Omental fat pad (tissue), 4 donors: ENCODE measurements at places on chromosomes 6 and 20.

DNA sequence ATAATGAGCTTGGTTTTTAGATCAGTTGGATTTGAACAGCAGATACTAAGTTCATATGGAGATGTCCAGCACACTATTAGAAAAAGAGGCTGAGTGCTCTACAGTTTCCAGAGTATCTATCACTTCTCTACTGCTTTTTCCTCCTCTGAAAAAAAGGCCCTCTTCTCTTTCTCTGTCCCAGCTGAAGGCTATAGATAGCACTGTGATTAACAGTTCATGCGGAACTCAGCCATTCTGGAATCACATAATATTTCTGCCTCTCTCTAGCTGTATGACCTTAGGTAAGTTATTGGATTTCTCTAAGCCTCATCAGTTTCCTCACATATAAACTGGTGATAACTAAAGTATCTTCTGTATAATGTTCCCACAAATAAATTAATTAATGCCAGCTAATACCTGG lies 184.1 kb downstream of the UBE3D start:
- no peak for DNase-seq

- no peak for DNase-seq
These were observed 30.3 kb downstream of the CD83 start for GRCh38 chr6:14147891-14148290.

DNA sequence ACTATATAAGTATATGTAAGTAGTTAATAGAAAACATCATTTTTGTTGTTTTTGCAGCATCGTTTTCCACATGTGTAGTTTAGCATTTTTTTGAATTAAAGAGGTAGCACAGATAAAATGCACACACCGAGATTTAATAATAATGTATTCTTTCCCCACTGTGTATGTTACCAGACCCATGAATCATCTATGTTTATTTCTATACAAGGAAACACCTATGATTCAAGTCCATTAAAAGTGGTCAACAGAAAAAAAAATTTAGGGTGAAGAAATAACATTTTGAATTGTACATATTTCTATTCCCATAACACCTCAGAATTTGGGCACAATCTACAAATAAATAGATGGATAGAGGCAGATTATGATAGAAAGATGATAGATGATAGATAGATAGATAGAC lies 31.7 kb upstream of the HCRTR2 start:
- no peak for DNase-seq

DNA sequence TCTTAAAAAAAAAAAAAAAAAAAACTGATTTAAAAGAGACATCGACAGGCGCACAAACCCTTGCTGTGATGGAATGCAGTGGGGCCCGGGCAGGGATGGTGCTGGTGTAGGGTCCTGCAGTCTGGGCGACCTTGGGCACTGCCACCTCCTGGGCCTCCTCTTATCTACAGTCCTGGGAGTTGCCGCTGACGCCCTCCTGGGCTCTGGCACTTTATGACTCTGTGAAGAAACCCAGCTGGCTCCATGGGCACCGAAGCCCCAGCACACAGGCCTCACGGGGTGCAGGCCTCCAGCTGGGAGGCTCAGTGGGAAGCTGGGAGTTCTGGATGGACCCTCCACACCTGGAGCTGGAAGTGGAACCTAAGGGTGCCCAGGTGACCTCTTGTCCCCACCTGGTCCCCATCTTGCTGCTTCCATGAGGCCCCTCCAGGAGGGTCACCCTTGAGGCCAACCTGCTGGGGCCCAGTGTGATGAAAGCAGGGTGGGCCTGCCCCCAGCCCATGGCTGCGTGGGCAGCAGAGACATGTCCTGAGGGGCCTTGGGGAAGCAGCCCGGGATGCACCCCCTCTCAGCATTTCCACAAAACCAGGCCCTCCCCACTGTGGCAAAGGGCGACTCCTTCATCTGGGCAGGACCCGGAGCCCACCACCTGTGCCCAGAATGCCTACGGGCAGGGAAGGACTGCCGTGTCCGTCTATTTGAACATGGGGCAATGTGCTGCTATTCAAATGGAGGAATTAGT lies 104.9 kb downstream of the ASXL1 start:
- DNase-seq = no peak

DNA sequence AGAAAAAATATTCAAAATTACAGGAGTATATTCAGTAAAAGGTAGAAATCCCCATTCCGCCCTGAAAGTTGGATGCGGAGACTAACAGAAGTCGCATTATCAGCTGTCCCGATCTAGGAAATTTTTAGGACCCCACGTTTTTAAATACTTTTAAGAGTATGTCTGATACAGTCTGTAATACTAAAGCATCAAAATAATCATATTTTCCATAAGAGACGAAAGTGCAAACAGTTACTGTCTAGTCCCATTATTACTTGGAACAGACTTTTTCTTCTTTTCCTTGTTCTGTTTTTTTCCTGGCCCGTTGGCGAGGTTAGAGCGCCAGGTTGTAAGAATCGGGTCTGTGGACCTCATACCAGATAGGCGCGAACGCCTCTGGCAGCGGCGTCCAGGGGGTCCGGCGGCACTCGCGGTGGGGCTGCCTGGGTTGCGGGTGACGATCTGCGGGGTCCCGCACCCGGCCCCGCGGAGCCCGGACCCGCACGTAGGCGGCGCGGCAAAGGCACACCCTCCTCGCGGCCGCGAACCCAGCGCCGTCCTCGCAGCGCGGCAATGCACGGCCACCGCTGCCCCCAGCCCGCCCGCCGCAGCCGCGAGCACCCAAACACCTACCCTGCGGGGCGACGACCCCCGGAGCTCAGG lies 460 bp downstream of the PLAGL1 start:
- DNase-seq = no peak

GRCh38 chr6:14359438-14359837 lies 241.9 kb downstream of the CD83 start:
- DNase-seq = no peak

- no peak for DNase-seq
These were observed 4.6 kb downstream of the IP6K3 start for GRCh38 chr6:33742092-33742491.

- no peak for DNase-seq
These were observed 740 bp downstream of the NELFCD start for GRCh38 chr20:58981628-58982364.

- no peak for DNase-seq
These were observed 121.0 kb downstream of the BCAS1 start for GRCh38 chr20:53949319-53949839.

DNA sequence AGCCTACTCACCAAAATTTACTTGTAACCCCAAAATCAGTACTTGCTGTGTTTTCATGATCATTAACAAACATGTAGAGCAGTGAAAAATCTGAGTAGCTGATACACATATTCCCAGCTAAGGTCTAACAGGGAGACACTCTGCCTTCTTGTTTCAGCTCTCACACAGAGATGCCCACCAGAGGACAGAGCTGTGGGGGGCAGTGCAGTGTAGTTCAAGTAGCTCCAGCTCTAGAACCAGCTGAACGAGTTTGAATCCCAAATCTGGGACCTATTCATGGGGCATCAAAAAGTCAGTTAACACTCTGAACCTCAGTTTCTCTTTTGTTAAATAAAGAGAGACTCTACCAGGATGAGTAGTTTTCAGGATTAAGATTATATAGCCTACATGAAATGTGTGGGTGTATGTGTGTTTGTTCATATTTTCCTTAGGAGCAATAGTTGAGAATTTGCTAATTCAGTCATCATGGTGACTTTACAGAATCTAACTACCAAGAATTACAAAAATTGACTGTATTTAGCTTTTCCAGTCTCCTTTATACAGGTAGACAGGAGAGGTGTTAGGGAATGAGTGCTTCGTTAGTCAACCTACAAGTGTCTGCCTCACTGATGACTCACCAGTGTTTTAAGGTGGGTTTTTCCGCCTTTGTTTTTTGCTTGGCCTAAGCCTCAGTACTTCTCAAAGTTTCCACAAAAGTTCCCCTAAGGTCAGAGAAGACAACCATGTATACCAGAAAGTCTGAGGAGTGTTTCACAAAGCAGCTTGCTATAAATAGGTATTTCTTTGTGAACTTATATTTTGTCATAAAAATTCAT lies 164.0 kb upstream of the RUNX2 start:
- DNase-seq = no peak

- no peak for DNase-seq
These were observed 32.6 kb upstream of the BTN3A2 start for GRCh38 chr6:26332408-26332807.

- no peak for DNase-seq
These were observed 15.2 kb upstream of the TOX2 start for GRCh38 chr20:43899274-43900120.

- no peak for DNase-seq
These were observed 522.6 kb upstream of the MMS22L start for GRCh38 chr6:97805596-97805995.

GRCh38 chr20:63006540-63007359 lies at the start of gene BHLHE23:
BHLHE23 (minus strand) TSS chr20:63006964; CDS start chr20:63006774, 190 bp downstream.
- no peak for DNase-seq

- no peak for DNase-seq
These were observed 47.9 kb upstream of the SRPK1 start for GRCh38 chr6:35968821-35969220.
